SW 1271 (cell line): ENCODE measurements at places on chromosomes 2 and 18.
A peak's percentile ranks its signal among the peaks of the same experiment; 100 is the strongest.

- no peak for DNase-seq
Measured at GRCh38 chr2:195536906-195537305, 120.1 kb upstream of the SLC39A10 start.

GRCh38 chr2:55843096-55843993 lies 80.2 kb downstream of the EFEMP1 start:
- DNase-seq, result no peak

GRCh38 chr2:160310118-160310828 lies 110.2 kb upstream of the ITGB6 start:
- DNase-seq, result no peak

GRCh38 chr2:150126143-150126740 lies 361.2 kb downstream of the RND3 start:
- DNase-seq, result no peak

GRCh38 chr18:32871786-32872185 lies 99.0 kb upstream of the KLHL14 start:
- no peak for DNase-seq

GRCh38 chr2:198930170-198930569 lies 527.6 kb downstream of the SATB2 start:
- no peak for DNase-seq

GRCh38 chr18:48862678-48863270 lies 88.0 kb downstream of the SMAD7 start:
- no peak for DNase-seq

- DNase-seq, result no peak
Measured at GRCh38 chr18:62715759-62716615, 646 bp downstream of the PHLPP1 start.

DNA sequence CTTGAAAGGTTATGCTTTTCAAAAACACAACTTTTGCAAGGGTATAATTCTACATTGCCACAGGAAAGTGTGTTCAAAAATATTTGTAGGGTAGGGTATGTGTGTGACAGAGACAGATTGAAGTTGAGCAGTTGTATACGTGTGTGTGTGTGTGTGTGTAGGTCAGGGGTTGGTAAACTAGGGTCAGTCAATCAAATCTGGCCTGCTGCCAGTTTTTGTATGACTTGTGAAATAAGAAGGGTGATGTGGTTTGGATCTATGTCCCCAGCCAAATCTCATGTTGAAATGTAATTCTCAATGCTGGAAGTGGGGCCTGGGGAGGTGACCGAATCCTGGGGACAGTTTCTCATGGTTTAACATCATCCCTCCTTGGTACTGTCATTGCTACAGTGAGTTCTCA lies 148.2 kb downstream of the CERS6 start:
- no peak for DNase-seq

- DNase-seq, result no peak
Measured at GRCh38 chr18:59448546-59448945, 89.5 kb upstream of the LMAN1 start.

GRCh38 chr2:27218614-27219013 lies 1.4 kb downstream of the CAD start:
- no peak for DNase-seq

DNA sequence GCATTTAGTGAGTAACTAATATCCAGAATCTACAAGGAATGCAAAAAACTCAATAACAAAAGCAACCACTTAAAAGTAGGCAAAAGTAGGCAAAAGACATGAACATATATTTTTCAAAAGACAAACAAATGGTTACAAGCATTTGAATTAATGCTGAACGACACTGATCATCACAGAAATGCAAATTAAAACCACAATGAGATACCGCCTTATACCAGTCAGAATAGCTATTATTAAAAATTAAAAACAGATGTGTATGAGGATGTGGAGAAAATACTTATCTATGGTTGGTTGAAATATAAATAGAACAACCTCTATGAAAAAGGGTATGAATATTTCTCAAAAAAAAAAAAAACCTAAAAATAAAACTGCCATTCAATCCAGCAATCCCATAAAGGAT lies 51.7 kb downstream of the SNTG2 start:
- no peak for DNase-seq

- DNase-seq, result no peak
Measured at GRCh38 chr2:64766841-64767669, 113.3 kb upstream of the SERTAD2 start.

GRCh38 chr2:1482981-1483380 lies 69.7 kb downstream of the TPO start:
- DNase-seq, result no peak

DNA sequence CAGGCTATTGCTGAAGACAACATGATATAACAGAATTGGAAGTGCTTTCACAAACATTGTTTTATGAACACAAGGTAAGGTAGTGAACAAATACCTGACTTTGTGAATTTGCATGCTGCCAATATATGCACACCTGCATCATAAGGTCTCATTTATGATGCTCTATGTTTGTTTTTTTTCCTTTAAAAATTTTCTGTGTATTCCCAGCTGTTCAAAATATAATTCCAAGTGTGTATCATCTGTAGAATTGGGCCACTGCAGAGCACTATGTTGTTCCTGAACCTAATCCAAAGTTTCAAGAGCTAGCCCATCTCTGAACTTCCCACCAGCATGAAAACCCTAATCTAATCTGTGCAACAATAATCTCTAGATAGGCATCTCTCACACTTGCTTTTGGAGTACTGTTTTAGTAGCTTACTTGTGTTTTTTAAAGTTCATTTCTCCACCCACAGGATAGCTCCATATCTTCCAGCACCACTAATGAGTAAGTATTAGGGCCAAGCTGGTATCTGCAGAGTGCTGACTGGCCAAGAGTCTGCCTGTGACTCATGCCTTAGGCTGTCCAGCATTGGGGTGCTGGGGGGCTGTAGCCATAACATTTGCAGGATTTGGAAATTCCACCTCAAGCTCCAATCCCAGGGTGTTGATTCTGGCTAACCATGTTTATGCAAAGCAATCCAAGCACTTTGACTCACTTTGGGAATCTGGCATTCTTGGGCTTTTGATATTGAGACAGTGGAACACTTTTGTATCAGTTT lies 208.2 kb upstream of the REV1 start:
- no peak for DNase-seq

GRCh38 chr2:80361904-80362303 lies 57.4 kb upstream of the LRRTM1 start:
- no peak for DNase-seq

GRCh38 chr2:235021752-235022151 lies 69.9 kb downstream of the SH3BP4 start:
- DNase-seq, result peak; percentile 50

DNA sequence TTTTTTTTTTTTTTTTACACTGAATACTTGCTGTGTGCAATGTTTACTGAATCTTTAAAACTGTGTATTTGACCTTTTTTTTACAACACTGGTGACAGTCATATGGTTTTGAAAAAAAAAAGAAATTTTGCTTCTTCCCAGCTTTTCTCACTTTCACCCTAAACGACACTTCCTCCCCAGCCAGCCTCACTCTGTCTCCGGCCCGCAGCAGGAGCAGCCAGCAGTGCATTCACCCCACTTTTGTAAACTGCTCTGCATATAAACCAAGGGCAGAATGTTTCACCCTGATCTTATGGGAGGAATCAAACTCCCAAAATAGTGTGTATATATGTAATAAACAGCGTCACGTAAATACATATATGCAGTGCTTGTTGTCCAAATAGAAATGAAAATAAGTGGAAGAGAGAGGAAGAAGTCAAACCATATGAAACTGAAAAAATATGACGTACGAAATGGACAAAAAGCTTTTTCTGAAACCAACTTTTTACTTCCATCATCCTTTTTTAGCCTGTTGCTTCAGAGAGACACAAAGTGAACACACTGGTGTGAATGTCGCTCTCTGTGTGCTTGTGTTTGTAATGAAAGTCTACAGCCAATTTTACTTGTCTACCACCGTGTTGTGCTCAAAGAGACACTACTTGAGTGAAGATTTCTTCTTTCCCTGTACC lies 54.2 kb downstream of the ZCCHC2 start:
- no peak for DNase-seq

GRCh38 chr18:8858888-8859511 lies 153.6 kb downstream of the MTCL1 start:
- DNase-seq, result no peak

GRCh38 chr18:63043516-63043915 lies 276.1 kb downstream of the BCL2 start:
- DNase-seq, result no peak

DNA sequence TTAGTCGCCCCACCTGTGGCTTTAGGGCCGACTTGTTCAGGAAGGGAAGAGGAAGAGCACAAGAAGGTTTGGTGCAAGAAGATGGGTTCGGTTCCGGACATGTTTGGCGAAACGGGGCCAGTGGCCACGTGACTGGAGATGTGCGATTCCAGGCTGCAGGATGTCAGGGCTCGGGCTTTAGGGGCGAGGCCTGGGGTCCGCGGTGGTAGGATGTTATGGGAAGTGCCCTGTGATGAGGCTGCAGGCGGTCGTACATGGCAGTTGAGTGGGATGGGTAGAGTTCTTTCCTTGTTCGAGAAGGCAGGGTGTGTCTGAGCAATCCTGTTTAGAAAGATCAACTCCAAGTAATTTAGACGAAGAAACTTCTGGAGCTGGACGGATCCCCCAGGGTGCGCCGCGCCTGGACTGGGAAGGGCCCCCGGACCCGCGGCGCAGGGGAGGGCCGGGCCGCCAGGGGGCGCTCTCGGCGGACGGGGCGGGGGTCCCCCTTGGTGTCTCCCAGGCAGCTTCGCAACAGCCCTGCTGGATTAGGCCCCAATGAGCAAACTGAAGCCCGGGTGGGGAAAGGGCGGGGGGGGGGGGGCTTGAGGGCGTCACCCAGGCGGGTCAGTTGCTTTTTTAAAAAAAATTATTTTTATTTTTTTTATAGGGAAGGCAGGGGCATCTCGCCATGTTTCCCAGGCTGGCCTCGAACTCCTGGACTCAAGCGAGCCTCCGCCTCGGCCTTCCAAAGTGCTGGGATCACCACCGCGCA lies 17.2 kb upstream of the SDC1 start:
- no peak for DNase-seq

DNA sequence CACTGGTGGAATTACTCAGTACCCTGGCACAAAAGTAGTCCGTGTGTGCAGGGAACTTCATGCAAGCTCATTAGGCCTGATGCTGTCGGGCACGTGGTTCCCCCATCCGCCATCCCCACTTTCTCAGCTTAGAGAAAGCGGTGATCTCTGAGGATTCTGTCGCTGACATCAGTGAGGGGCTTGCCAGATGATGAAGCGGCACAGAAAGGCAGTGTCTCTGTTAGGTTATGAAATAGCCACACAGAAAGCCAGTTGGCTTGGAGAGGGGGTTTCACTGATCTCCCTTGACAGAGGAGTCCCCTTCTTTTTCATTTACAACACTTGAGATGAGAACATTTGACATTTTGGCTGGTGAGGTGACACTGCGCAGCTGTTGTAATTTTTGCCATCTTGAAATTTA lies 179.7 kb downstream of the FAM210A start:
- no peak for DNase-seq

DNA sequence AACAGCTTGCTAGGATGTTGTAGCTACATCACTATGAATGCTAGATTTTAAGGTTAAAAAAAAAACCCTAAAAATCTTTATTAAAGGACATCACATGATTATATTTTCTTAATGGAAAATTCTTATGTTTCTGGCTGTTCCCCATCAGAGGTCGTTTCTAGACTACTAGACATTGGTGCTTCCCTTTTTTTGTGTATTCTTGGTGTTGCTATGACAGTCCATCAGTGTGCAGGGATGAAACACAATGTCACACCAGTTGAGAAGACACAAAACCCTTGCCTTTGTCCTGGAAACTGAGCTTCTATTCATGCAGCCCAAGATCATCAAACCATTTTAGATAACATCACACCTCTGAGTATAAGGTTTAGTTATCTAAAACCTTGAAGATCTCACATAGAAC lies 19.9 kb upstream of the TMEM131 start:
- no peak for DNase-seq

GRCh38 chr2:67802291-67802690 lies 260.5 kb downstream of the C1D start:
- DNase-seq, result no peak

GRCh38 chr18:3624935-3625741 lies 175.2 kb downstream of the TGIF1 start:
- DNase-seq, result peak; percentile 82

DNA sequence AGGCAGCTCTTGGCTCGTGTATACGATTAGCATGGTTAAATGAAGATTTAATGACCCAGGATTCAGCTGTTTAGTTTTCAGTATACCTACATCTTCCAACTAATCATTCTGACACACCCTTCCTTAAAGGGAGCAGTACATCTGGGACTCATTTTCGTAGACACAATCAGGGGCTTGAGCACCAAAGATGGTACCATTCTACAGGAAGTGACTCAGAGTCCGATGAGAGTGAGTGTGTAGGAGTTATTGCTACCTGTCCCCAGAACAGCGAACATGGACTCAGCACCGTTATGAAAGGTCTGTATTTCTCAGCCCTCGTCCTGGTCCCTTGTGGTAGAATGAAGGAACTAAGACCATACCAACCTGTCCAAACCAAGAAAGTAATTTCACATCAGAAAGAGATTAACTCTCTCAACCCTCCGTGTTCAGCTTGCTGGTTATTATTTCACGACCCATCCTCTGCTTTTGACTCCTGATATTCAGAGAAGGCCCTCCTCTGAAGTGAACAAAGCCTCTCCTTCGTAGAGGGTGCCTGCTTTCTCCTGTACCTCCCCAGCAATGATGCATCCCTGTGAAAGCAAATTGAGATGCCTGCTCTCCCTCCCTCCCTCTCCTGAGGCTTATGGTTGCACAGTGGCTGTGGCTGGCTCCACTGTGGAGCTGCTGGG lies 214.8 kb downstream of the MTX2 start:
- no peak for DNase-seq

- no peak for DNase-seq
Measured at GRCh38 chr2:104164721-104165252, 689.1 kb upstream of the POU3F3 start.

DNA sequence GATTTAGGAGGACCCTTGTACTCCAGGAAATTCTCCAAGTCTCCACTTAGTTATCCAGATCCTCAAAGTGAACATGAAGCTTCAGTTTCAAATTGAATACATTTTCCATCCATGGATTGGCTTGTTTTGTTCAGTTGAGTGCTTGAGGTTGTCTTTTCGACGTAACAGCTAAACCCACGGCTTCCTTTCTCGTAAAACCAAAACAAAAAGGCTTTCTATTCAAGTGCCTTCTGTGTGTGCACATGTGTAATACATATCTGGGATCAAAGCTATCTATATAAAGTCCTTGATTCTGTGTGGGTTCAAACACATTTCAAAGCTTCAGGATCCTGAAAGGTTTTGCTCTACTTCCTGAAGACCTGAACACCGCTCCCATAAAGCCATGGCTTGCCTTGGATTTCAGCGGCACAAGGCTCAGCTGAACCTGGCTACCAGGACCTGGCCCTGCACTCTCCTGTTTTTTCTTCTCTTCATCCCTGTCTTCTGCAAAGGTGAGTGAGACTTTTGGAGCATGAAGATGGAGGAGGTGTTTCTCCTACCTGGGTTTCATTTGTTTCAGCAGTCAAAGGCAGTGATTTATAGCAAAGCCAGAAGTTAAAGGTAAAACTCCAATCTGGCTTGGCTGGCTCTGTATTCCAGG lies at the start of gene CTLA4:
TSS of gene CTLA4 (plus strand) at position 211 of the 640 bp plus-strand sequence. CDS start at position 383, 172 bp downstream.
- DNase-seq, result no peak

GRCh38 chr2:185188656-185189055 lies 549.9 kb upstream of the FSIP2 start:
- DNase-seq, result no peak
